ENCODE measurements at places on chromosomes 3 and 15.

GRCh38 chr3:116770815-116771450, 61.4 kb downstream of the TUSC7 start:
- peak; percentile 48 for DNase-seq

- no peak for DNase-seq
Measured at GRCh38 chr3:106371221-106371970, 502.6 kb upstream of the CBLB start.

- DNase-seq = no peak
Measured at GRCh38 chr3:184910664-184911063, 98.7 kb downstream of the VPS8 start.

DNA sequence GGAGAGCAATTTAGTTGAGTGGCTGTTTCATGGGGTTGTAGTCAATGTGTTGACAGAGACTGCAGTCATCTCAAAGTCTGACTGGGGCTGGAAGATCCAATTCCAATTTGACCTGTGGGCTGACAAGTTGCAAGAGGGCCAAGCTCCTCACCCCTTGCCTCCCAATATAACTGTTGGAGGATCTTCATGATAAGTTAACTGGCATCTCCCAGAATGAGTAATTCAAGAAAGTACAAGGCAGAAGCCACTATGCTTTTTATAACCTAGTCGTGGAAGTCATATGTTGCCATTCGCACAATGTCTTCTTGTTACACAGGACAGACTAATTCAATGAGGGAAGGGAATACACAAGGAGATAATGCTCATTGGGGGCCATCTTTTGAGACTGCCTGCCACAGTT, 29.1 kb downstream of the GPR15 start:
- no peak for DNase-seq

GRCh38 chr3:178291574-178292370, 244.5 kb upstream of the KCNMB2 start:
- no peak for DNase-seq

DNA sequence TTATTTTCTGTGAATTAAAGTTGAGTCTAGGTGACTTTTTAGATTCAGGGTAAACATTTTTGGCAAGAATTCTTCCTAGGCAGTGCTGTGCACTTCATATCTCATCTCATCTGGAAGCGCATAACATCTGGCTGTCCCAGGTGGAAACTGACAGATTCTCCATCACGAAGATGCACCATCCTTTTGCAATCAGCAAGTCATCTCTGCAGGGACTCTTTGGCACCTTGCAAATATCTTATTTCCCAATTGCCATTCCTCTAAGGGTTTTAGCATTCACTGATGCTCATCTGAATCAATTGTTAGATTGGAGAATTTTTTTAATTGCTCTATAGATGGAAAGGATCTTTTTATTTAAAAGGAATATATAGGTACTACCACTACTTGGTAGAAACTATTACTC, 282.7 kb upstream of the ATP10A start:
- DNase-seq = no peak

- DNase-seq = no peak
Measured at GRCh38 chr15:79332824-79333510, 22.1 kb downstream of the TMED3 start.

- DNase-seq = no peak
Measured at GRCh38 chr3:100335434-100335833, 877 bp downstream of the NIT2 start.

- peak; percentile 35 for DNase-seq
Measured at GRCh38 chr15:29674661-29675533, 147.4 kb downstream of the TJP1 start.

- DNase-seq = no peak
Measured at GRCh38 chr3:72510247-72510646, 338.0 kb downstream of the SHQ1 start.

DNA sequence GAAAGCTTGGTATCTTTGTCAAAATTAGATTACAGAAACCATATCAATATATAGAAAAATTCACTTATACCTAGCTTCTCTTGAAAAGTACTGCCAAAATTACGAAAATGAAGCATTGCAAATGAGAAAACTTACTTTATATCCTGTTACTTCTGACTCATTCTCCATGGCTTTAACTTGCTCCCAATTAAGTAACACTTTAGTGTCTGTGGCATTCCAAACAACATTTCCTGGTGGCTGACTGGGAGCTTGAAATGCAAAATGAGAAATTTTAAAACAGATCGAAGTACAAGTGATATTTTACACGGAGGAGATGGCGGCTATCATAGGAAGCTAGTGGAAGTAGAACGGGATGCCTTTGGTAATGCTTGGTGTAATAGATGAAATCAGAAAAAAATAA, 347.3 kb downstream of the CNTN3 start:
- DNase-seq = no peak

- no peak for DNase-seq
Measured at GRCh38 chr3:187044206-187044605, 95.1 kb downstream of the RPL39L start.

DNA sequence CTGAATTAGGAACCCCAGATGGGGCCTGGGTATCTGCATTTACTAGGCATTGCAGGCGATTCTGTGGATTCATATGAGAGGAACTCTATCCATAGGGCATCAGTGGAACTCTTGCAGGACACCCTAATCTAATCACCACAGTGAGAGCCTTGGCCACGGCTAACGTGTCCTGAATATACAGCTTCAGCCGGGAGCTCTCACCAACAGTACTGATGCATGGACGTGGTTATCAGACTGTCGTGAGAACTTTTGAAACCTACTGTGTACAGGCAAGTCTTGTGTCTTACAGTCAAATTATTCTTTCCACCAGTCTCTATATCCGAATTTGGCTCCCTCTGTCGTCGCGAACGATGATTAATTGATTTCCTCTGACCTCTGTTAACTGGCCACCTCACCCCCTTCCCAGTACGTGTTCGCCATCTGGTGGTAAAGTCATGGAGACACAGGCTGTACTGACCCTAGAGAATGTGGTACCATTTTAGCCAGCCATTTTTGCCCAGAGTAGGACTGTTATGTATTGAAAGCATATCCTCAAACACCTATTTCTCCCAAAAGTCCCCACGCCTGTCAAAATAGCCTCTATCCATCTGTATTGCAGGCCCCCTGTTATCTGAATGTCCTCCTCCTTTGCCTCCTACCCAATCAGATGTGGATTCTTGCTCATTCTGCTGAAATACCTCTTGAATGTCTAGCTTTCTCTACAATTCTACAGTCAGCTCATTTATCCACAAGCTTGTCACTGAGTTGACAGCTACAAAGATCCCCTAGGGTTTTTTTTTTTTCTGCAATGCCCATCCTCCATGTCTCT, 39.7 kb downstream of the GLDN start:
- DNase-seq = peak; percentile 69

DNA sequence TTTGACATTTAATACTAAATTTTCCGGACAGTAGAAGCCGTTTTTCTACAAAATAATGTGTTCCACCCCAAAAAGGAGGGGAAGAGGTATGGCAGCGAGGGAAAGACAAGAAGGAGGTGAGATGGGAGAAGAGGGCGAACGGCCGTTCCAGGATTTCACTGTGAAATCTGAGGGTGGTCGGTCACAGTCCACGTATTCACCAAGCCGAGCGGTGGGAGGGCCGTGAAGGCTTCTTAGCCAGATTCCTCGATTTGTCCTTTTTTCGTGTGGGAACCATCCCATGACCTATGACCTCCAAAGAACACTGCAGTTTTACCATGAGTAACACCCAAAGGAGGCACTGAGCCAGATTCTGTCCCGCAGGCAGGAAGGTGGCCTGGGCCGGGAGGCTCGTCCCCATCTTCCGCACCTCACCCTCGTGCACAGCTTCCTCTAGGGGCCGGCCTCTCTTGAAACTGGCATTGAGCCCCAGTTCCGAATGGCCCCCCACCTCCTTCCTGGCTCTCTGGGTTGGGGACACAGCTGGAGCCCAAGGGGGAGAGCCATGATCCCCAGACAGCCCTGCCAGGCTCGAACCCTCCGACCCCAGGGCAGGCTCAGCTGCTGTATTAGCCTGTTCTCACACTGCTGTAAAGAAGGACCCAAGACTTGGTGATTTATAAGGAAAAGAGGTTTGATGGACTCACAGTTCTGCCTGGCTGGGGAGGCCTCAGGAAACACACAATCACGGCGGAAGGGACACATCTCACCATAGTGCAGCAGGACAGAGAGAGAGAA, 23.7 kb downstream of the XXYLT1 start:
- DNase-seq = no peak

DNA sequence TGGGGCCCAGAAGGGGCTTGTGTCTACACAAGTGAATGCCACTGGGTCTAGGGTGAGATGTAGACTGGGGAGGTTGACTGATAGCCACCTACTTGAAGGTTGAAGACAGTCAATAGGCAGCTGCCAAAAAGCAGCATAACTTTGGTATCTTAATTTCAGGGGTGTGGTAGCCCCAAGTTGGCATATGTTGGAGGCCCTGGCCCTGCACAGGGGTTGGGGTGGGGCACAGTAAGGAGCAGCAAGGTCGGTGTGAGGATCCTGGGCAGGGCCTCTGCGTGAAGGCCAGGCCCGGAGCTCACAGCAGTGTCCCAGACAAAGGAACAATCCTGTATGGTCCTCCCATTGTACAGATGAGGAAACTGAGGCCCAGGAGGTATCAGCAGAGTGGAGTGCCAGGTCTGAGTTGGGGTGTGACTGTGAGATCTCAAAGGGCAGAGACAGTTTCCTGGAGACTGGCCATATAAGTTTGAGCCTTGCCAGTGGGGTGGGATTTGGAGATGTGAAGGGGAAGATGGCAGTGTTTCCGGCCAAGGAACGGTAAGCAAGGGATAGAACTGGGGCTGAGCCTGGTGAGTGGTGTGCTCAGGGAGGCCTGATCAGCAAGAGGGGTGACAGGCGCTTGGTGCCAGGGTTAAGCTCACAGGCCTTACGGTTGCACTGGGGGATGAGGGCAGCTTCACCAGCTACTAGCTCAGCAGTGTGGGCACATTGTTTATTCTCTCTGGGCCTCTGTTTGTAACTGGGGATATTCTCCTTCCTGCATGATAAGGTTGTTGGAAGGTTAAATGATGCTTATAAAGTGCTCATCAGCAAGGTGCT, 1.7 kb downstream of the KLHL40 start:
- DNase-seq = no peak

DNA sequence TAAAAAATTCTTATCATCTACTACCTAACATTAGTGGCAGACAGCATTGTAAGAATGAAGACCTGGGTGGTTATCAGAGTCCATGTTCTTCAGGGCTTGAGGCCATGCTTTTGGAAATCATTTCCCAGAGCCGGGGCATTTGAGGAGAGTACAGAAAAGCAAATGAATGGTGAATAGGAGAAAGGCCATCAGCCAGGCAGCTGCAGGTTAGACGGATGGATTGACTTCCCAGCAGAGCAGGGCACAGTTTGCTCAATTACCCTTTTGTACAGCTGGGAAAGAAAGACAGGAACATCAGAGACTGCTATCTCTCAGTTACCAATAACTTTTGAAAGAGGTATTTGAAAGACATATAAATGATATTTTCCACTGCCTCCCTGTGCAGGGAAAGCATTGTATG, 135.6 kb downstream of the ALCAM start:
- DNase-seq = no peak

- no peak for DNase-seq
Measured at GRCh38 chr3:70832834-70833205, 520.4 kb upstream of the MDFIC2 start.

GRCh38 chr15:96774216-96774615, 443.7 kb downstream of the NR2F2 start:
- DNase-seq = no peak

DNA sequence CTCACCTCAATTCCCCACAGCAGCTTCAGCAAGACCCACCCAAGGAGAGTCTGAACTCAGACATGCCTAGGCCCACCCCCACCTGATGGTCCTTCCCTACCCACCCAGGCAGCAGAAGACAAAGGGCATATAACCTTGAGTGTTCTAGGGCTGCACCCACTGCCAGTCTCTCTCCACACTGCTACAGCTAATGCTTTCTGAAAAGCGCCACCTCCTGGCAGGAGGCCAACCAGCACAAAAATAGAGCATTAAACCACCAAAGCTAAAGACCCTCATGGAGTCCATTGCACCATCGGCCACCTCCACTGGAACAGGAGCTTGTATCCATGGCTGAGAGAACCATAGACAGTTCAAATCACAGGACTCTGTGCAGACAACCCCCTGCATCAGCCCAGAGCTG, 11.3 kb upstream of the RPL39L start:
- DNase-seq = no peak

- no peak for DNase-seq
Measured at GRCh38 chr15:71660501-71660900, 149.9 kb upstream of the NR2E3 start.

GRCh38 chr15:87401973-87402372, 854.6 kb downstream of the NTRK3 start:
- DNase-seq = no peak

All from NCI-H774 (cell line).